Effector memory CD4-positive, alpha-beta T cell (primary cell): ENCODE measurements at places on chromosomes 16 and 17.

GRCh38 chr16:79334127-79334526 is 266.4 kb downstream of the MAF start:
- DNase-seq: no peak

DNA sequence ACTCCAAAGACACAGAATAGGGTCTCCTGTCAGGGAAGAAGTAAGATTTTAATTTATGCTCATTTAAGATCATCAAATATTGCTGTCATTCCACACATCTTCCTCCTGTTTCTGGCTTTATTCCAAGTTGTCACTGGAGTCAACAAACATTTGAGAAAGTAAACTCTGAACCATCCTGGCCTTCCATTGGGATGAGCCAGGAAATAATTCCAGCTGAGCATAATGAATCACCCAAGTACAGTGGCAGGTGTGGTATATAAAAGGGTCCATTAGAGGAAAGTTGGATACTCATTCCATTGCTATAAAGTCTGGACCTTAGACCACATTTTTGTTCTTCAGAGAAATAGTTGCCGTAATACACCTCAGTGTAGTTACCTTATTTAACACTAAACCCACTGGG is 246.1 kb downstream of the SLC39A11 start:
- no peak for DNase-seq

GRCh38 chr16:27304881-27305745 is 8.7 kb upstream of the IL4R start:
- DNase-seq: no peak

DNA sequence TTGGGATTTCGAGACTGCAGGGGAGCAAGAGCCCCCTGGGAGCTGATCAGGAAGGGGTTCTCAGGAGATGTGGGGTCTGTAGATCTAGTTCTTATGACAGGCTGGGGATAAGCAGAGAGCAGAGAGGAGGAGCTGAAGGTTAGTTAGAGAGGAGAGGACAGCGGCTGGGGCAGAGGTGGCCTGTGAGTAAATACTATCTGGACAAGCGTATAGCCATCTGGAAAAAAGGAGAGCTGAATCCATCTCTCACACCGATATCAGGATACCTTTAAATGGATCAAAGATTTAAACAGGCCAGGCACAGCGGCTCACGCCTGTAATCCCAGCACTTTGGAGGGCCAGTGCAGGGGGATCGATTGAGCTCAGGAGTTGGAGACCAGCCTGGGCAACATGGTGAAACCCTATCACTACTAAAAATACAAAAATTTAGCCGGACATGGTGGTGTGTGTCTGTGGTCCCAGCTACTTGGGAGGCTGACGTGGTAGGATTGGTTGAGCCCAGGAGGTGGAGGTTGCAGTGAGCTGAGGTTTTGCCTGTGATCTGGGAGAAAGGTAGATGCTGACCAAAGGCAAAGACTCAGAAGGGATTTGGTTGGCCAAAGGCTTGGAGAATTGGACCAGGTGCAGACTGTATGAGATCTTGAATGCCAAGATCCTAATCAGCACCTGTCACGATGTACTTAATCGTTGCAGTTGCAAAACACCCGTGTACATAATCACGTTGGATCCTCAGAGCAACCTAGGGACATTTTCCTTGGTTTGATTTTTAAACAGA is 18.9 kb upstream of the SLC25A19 start:
- no peak for DNase-seq

DNA sequence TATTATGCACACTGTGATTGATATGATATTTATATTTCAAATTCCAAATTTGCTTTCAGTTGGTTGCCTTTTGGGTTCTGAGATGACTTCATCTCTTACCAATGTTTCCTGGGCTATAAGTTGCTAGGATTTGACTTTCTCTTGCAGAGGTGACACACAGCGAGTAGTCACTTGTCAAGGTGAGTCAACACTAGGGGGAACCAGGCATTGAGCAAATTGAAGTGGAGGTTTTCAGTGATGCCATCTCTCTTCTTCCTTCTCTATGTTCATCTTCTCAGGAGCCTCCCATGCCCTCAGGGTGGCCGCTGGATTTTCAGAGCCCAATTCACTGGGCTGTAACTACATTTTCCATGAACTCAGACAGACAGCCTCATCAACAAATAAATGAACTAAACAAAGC is 6.0 kb upstream of the CPD start:
- DNase-seq: no peak

DNA sequence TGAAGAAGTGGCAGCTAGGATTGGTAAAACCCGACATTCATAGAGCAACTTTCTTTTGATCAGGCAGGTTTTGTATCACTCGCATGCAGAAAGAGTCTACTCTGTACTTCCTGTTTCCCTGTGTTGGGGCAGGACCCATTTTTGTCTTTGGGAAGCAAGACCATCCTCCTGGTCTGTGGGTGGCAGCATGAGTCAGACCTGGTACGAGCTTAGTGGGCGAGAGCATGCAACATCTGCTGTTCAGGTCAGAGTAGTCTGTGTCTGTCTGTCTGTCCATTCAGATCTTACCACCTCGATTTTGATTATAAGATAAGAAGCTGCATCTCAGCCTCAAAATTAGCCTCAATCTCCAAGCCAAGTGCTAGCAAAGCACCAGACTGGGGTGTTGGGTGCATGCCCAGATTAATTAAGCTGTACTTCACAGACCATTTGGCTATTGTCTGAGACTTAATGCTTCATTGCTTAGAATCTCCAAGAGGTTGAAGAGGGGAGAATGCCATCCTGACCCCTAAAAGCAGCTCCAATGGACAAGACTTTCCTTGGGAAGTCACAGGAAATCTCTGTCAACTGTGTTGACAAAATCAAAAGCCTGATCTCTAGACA is 110.9 kb downstream of the XYLT1 start:
- peak; percentile 11 for DNase-seq

DNA sequence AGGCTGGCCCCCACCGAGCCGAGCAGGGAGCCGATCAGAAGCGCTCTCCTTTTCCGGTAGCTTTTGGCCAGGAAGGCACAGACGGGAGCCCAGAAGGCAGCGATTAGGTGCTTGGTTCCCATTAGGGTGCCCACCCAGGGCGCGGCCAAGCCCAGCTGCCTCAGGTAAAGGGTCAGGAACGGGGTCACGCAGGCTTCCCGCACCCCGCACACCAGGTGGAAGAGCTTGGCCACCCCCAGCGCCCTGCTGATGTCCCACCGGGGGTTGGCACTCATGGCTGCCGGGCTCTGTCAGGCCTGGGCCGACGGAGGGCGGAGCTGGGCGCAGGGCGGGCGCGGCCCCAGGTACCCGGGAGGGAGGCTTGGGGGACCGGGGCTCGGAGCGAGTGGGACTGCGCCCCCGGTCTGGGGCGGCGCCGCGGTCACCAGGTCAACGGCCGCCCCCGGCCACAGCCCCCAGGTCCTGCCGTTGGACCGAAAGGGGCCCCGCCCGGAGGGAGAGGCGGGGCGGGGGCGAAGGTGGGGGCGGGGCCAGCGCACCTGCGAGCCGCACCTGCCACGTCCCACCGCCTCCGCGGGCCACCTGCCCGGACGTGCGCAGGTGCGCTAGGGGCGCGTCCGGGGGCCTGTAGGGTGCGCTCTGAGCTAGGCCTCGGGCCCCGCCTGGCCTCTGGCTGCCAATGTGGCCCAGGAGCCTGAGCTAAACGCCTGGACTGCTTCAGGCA is at the start of gene MFSD6L:
Gene MFSD6L, minus strand, starts transcription at position 520 of the 724 bp plus-strand sequence. Its CDS starts 245 bp downstream, at position 275.
- DNase-seq: no peak

- DNase-seq: no peak
Observed at GRCh38 chr16:78290395-78290794, 190.9 kb downstream of the WWOX start.

DNA sequence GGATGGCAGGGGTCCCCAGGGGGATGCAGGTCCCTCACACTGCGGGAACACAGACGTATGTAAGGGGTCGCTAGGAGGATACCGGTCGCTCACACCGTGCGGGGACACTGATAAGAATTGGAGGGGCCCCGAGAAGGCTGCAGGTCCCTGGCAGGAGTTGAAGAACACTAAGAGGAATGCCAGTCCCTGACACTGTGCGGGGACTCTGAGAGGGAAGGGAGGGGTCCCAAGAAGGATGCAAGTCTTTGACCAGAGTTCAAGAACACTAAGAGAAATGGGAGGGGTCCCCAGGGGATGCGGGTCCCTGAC is 510 bp downstream of the ERCC4 start:
- no peak for DNase-seq
